Activated T-cell treated with anti-CD3 and anti-CD28 coated beads, Interleukin-2, amount 50 U/mL, for 24 hours (primary cell): ENCODE measurements at places on chromosomes 13 and 19.

DNA sequence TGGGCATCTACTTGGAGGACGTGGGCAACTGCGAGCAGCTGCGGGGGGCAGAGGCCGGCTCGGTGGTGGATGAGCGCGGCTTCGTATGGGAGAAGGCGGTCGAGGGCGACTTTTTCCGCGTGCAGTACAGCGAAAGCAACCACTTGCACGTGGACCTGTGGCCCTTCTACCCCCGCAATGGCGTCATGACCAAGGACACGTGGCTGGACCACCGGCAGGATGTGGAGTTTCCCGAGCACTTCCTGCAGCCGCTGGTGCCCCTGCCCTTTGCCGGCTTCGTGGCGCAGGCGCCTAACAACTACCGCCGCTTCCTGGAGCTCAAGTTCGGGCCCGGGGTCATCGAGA, 10.3 kb upstream of the STRN4 start:
- DNase-seq, result no peak

DNA sequence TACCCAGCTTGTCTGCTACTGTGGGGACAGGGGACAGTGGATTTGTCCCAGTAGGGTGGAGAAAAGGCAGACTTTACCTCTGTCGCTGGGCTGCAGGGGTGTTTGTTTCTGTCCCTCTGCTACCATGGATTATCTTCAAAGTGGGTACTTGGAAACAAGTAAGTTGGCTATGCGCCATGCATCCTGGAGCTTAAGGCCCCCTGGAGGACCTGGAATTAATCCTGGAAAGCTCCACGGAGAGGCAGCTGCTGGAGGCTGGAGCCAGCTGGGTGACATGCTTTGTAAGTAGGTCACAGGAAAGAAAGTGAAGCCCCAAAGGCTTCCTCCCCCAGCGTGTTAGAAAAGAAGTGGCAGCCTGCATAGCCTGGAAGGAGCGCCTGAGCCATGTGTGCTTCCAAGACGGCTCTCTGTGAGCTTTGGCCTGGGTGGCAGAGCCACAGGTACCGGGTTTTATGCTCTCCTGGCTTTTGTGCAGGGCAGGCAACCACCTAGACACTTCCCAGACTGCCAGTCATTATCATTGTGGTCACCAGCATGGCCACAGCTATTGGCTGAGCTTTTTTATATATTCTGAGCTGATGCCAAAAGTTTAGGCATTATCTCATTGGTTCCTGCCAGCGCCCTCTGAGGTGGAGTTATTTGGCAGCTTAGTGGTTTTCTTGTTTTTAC, 9.5 kb downstream of the B3GLCT start:
- DNase-seq, result no peak

DNA sequence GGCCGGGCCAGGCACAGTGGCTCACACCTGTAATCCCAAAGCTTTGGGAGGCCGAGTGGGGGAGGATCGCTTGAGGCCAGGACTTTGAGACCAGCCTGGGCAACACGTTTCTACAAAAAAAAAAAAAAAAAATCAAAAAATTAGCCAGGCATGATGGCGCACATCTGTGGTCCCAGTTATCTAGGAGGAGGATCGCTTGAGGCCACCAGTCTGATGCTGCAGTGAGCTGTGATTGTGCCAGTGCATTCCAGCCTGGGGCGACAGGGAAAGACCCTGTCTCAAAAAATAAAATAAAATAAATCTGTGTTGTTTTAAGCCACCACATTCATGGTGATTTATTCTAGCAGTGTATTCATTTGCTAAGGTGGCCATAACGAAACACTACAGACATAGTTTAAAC, 4.1 kb upstream of the DACT3 start:
- DNase-seq, result no peak

DNA sequence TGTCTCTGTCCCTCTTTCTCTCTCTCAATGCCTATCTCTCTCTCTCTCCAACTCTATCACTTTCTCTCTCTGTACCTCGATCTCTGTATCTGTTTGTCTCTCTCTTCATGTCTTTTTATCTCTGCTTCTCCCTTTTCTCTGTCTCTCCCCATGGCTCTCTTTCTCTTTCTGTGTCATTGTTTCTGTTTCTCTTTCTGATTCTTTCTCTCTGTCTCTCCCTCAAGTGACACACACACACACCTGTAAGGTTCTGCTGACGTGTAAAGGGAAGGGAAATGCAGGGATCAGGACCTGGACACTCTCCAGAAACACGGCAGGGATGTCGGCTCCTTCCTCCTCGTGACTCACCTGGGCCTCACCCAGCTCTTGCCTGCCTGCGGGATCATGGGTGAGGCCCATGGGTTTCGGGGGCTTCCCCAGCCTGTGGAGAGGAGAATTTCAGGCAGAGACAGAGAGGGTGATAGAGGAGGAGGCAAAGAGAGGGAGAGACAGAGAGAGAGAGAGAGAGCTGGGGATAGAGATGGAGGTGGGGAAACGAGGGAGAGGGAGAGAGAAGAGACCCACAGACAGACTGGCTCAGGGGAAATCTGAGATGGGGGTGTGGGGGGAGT, 5.4 kb upstream of the PLAUR start:
- peak; percentile 34 for DNase-seq

DNA sequence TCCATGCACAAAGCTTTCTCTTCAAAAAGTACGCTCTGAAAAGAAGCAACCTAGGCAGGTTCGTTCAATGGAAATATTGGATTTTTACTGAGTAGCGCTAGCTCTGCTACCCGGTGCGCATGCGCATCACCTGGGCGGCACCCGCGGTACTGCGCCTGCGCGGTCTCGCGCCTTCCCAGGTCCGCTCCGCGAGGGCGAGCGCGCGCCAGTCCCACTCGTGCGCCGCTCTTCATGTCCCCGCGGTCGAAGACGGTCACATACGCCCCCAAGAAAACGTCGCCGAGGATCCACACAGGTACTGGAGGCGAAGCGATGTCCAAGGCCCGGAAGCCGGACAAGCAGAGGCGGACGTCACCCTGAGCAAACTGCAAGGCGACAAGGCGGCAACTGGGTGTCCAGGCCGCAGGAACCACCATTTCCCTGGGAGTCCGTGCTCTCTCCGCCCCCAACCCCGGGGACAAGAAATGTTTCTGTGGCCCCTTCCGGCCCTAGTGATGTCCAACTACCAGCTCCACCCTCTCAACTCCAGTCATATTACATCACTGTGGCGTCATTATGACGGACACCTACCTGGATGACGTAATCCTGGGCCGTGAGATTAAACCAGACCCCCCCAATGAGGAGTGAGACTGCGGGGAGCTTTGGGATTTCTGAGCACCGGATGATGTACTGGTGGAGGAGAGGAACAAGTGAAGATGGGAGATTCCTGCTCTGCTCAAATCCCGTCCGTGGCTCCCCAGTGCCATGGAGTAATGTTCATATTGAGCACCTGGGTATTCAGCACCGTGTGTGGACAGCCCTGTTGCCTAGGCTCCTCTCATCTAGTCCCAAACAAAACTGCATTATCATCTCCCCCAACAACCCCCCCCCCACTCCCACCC, 4.8 kb upstream of the KCNC3 start:
- DNase-seq, result peak; percentile 90

GRCh38 chr19:48982280-48982679, 10.8 kb downstream of the GYS1 start:
- no peak for DNase-seq

DNA sequence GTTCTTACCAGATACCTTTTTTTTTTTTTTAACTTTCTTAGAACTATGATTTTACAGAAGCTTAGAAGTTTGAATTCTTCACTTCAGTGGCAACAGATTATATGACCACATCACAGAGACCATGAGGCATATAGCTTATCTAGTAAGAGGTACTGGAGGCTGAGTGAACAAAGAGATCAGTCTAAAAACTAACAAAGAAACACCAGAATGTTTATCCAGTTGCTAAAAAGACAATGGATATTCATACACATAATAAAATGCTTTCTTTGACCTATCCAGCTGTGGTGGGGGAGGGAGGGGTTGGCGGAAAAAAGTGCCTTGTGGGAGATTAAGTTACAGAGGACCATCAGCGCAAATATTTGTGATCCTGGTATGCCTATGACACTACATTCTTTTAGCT, 34.7 kb upstream of the SLITRK6 start:
- DNase-seq, result no peak

DNA sequence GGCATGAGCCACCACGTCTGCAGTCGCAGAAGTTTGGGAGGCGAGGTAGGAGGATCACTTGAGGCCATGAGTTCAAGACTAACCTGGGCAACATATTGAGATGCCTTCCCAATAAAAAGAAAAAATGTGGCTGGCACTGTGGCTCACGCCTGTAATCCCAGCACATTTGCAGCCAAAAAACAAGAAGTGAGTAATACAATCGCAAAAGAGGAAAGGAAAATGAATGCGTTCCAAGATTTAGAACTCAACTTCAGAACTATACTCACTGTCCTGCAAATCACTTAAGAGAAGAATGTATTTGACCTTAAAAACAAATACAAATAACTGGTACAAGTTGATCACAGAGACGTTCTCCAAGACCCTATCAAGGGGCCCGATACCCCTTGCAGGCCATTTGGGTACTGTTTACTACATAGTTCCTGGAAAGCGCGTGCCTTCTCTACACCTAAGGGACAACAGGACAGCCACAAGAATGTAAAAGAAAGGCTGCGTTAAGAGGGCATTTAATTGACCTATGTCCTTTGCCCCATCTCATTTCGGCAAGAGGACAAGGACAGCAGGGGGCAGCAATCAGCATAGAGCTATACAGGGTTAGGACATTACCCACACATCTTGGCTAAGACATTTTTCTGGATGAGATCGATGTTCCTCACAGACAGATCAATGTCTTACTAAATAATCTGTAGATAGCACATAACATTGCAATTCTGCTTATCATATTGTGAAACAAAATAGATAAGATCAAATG, 41.3 kb downstream of the FLT3 start:
- DNase-seq, result peak; percentile 46

GRCh38 chr19:32101206-32101605, 244.2 kb upstream of the ZNF507 start:
- no peak for DNase-seq

DNA sequence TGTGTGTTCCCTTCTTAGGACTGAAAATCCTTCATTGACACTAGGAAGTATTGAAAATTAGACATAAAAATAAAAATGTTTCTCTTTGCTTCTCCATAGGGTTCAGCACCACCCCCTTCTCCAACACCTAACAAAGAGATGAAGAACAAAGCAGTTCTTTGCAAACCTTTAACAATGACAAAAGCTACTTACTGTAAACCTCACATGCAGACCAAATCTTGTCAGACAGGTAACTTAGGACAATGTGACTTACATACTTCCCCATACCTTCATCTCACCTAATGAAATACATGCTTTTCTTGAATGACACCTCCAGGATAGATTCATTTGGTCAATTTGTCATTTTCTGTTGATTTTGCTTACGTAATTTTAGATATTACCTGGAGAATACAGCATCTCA, 99.9 kb downstream of the ZMYM2 start:
- no peak for DNase-seq

DNA sequence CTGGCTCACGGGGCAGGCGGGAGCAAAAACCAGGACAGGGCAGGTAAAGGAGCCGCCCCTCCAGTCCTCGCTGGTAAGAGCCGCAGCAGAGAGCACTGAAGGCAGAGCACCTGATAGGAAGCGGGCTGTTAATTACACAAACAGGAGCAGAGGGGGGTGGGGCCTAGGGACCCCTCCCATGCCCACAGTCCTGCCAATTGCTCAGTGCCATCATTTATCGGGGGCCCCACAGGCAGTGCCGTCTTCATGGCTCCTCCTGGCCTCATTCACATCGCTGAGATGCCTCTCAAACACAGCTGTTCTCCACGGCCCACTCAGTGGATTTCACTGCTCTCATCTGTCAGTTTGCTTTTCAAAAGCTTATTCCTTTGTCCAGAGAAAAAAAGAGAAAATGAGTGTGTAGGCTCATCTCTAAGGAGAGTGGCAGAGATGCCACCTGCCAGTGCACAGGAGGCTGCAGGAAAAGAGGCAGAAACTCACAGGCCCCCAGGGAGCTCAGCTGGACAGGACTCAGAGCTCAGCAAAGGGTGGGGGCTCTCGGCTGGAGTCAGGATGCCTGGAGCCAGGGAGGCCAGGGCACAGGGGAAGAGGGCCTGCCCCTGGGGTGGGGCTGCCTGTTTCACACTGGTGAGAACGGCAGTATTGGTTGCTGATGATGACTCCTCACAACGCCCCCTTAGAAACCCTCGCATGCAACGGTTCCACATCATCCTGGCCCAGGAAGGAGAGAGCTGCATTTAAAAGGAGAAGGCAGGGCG, 174.6 kb downstream of the COL4A1 start:
- DNase-seq, result no peak

GRCh38 chr19:1843646-1844394, 4.5 kb downstream of the REXO1 start:
- no peak for DNase-seq

GRCh38 chr19:19656451-19657396, 6.8 kb downstream of the ATP13A1 start:
- no peak for DNase-seq

DNA sequence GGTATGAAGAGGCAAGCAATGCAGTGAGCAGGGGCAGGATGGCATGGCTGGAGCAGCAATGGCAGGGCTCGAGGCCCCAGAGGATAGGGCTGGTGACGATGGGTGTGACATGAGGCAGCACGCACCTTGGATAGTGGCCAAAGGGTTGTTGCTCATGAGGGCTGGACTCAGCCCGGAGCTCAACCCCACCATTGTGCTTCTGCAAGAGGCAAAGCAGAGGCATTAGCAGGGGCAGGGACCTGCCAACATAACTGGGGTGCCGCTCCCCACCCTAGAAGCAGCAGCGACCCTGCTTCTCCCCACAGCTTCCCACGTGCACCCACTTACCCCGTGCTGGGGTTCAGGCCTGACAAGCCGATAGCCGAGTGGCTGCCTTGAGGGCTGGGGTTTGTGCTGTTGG, 15.8 kb downstream of the ZNF574 start:
- DNase-seq, result no peak

DNA sequence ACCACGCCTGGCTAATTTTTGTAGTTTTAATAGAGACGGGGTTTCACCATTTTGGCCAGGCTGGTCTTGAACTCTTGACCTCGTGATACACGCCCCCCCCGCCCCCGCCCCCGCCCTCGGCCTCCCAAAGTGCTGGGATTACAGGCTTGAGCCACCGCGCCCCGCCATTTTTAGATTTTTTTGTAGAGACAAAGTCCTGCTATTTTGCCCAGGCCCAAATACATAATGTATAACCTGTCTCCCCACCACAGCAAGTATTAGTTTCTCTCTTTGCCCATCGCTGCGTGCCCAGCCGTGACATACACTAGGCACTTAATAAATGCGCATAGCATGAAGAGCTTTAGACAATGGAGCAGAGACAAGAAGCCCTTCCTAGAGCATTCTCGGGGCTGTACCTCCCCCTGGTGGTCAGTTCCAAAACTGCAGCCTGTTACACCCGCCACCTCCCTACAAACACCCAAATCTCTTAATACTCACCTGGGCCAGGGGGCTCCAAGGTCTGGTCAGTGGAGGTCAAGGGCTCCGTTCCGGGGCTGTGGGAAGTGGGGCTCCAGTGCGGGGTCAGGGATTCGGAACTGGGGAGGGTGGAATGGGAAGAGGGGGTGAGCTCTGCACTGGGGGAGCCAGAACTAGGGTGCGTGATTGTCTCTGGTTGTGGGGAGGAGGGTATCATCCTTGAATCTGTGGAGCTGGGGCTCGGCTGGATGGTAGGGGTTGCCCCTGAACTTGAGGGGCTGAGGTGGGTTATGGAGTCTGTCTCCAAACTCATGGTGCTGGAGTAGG, 22.5 kb downstream of the IQCN start:
- peak; percentile 88 for DNase-seq
